ENCODE measurements at places on chromosomes 12 and 14.

DNA sequence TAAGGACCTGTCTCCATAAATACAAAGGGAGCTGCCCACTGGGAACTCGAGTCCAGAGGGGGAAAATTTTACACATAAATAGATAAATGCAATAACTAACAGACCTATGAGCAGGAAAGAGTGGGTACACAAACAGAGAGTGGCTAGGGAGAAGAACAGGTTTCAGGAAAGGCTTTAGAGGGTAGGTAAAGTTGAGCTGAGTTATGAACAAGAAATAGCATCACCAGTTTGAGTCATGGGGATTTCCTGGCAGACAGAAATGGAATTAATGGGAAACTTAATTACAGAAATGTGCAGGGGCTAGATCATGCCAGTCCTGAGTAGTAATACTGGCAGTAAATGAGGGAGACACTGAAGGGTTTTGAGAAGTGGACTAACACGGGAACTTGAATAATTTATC is 58.0 kb upstream of the CCDC175 start:
- no peak for DNase-seq

- no peak for DNase-seq
Observed at GRCh38 chr12:74626397-74626796, 88.8 kb downstream of the ATXN7L3B start.

DNA sequence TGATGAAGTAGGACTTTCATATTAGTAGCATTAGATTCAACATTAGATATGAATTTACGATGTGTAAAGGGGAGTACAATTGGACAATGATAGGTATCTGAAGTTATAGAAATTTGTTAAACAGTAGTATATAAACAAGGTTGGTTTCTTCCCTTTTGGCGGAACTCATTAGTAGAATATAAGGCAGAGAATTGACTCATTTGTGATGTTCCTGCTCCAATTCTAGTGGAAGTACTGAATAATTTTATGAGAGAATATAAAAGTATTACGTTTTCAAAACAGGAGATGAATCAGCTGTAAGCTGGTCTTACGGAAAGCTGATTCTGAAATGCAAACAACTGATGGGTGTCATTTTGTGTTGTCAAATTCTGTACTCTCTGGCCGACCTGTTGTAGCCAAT is 13.4 kb downstream of the ZC3H14 start:
- no peak for DNase-seq

GRCh38 chr14:39581474-39581873 is 149.2 kb upstream of the FBXO33 start:
- DNase-seq = no peak

- DNase-seq = no peak
Observed at GRCh38 chr14:38404100-38404541, 148.2 kb upstream of the CLEC14A start.

- no peak for DNase-seq
Observed at GRCh38 chr12:42585841-42586216, 3.7 kb downstream of the PRICKLE1 start.

All from caudate nucleus (tissue), 63 donors.